ENCODE measurements at places on chromosomes 13 and 19.

DNA sequence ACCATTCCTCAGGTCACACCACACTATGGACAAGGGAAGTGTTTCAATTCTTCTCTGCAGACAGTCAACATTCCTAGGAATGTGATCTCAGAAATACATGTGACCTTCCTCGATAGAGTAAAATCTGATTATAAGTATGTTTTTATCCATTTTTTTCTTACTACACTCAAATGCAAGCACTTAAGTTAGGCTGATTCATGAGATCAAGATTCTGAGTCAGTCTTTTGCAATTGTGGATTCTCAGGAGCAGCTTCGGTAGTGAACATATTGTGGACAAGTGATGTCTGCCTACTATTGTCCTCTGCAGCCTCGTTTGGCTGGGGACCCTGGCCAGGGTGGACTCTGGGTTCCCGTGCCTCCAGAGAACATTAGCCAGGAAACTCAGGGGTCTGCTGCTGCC is 3.2 kb downstream of the SERPINE3 start:
- no peak for DNase-seq

GRCh38 chr19:17172624-17173345 is 42.4 kb upstream of the USE1 start:
- no peak for DNase-seq

- no peak for DNase-seq
These were observed 39.1 kb downstream of the TEX26 start for GRCh38 chr13:30971575-30971974.

- DNase-seq: no peak
These were observed 33.0 kb upstream of the IGFL1 start for GRCh38 chr19:46196410-46197124.

- no peak for DNase-seq
These were observed 2.1 kb upstream of the LRP3 start for GRCh38 chr19:33192010-33192409.

- DNase-seq: no peak
These were observed 30.4 kb downstream of the RB1 start for GRCh38 chr13:48333976-48334375.

DNA sequence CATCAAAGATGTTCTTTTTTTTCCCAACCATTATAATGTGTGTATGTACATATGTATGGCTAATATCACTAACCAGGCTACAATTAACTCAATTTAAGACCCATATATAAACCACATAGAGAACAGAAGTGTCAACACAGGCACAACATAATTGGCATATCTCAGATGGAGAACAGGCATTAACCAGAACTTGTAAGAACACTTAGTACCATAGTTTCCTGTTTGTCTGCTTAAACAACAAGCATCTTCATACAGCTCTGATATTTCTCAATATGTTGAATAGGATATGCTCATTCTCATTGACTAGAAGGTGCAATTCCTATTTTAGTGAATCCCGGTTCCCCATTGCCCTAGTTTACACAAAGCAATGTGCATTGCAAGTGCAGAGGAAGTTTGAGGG is 116.9 kb upstream of the EDNRB start:
- DNase-seq: no peak

DNA sequence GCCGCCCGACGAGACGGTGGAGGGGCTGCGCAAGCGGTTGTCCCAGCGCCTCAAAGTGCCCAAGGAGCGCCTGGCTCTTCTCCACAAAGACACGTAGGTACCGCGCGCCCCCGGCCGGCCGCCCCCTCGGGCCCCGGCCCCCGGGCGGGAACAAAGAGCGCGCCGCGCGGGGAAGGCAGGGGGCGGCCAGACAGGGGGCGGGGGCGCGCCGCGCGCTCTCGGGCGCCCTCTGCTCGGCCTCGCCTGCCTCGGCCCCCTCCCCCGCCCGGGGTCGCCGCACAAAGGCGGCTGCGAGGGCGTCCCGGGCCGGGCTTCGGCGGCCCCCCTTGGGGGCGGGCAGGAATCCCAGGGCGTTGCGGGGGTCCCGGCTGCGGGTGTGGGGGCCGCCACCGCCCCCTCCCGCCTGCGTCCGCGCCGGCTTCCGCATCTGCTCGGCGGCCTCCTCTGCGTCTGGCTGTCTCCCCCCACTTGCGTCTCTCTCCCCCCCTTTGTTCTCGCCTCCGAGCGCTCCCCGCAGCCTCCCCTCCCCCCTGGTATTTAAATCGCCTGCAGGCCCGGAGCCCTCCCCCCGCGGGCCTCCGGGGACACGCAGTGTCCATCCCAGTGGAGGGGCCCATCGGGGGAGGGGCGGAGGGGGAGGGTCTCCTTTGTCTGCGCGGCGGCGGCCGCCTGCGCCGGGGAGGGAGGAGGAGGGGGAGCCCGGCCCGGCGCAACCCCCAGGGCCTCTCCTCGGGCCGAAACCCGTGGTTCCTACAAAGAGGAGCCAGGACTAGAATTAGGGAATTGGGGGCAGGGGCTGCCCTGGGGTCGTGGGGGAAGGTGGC is 2.3 kb downstream of the MIDN start:
- DNase-seq: no peak

- no peak for DNase-seq
These were observed 8.8 kb downstream of the RINL start for GRCh38 chr19:38869160-38869835.

DNA sequence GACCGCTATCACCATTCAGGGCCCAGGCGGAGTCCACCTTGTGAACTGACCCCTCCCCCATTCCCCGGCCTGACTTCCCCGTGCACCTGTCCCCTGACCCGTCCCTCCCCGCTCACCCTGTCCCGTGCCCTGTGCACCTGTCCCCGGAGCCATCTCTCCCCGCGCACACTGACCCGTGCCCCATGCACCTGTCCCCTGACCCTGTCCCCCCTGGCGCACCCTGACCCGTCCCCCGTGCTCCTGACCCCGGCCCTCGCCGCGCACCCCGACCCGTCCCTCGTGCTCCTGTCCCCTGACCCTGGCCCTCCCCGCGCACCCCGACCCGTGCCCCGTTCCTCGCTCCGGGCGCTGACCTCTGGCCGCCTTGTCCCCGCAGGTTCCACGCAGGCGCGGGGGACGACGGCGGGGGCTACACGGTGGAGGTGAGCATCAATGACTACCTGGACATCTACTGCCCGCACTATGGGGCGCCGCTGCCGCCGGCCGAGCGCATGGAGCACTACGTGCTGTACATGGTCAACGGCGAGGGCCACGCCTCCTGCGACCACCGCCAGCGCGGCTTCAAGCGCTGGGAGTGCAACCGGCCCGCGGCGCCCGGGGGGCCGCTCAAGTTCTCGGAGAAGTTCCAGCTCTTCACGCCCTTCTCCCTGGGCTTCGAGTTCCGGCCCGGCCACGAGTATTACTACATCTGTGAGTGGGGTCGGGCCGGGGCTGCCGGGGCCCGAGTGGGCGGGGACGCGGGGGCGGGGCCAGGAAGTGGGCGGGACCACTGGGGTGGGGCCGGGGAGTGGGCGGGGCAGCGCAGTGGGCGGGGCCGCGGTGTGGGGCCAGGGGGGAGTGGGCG is 9.7 kb downstream of the EFNA2 start:
- no peak for DNase-seq

GRCh38 chr19:43957891-43958290 is 6.9 kb downstream of the ZNF221 start:
- DNase-seq: no peak

- no peak for DNase-seq
These were observed 1.6 kb downstream of the ZNF546 start for GRCh38 chr19:39998501-39998900.

GRCh38 chr19:35991731-35992450 is 3.1 kb upstream of the SDHAF1 start:
- DNase-seq: no peak

DNA sequence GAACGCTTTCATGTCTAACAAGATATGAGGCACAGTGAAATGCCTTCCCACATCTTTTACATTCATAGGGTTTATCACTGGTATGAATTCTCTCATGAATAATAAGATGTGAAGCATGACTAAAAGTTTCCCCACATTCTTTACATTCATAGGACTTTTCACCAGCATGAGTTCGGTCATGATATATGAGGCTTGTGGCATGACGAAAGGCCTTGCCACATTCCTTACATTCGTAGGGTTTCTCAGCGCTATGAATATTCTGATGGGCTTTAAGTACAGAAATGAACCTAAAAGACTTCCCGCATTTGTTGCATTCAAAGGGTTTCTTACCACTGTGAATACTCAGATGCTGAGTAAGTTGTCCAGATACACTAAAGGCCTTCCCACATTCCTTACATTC is 21.3 kb downstream of the ZNF607 start:
- DNase-seq: no peak

- no peak for DNase-seq
These were observed 123.0 kb downstream of the KL start for GRCh38 chr13:33139184-33139583.

DNA sequence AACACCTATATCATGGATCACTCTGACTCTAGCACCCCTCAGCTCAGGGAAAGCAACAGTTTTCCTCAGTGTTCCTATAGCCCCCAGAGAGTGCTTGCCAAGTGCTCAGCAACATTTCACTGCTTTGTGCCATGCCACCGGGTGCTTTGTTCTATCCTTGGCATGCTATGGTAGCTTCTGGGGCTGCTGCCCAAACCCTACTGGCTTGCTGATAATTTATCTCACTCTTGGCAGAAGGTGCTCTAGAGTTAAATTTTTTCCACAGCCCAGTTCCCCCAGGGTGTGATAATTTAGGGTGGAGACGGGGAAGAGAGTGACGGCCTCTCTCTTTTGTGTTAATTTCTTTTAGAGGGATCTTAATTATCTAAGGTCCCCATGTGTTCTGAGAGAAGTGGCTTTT is 12.6 kb upstream of the CSNK1A1L start:
- no peak for DNase-seq

- DNase-seq: peak; percentile 73
These were observed at the start of gene TNFSF9 for GRCh38 chr19:6530386-6531162. Gene TNFSF9 (plus strand): TSS chr19:6531026. CDS start chr19:6531037, 11 bp downstream.

- no peak for DNase-seq
These were observed 16.8 kb downstream of the POLR1D start for GRCh38 chr13:27638521-27638920.

GRCh38 chr19:51458051-51458645 is at the start of gene SIGLEC8:
Gene SIGLEC8 (minus strand): TSS chr19:51458454. CDS start chr19:51458387, 67 bp downstream.
- DNase-seq: no peak

- no peak for DNase-seq
These were observed 121.1 kb upstream of the MYO16 start for GRCh38 chr13:108508263-108508662.

- no peak for DNase-seq
These were observed 6.1 kb upstream of the ARRDC2 start for GRCh38 chr19:18001777-18002345.

- no peak for DNase-seq
These were observed 22.9 kb upstream of the MEDAG start for GRCh38 chr13:30882996-30883766.

DNA sequence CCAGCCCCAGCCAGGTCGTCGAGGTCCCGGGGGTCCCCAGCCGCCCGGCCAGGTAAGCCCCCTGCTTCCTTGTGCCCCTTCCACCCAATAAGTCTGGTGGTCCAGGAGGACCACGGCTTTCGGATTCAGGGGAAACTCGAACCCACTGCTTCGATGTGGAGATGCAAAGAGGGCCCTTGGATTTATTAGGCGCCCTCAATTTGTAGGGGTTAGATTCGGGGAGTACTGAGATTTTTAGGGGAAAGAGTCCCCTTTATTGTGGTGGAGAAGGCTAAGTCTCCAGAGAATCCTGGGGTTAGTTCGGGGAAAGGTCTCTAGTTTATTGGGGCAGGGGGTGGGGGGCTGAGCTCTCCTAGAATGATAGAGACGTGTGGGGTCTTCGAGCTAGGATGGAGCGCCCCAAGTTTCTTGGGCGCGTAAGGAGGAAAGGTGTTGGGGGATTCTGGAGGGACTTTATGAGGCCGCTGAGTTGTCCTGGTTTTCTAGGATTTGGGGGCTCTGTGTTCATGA is 3.8 kb upstream of the LTBP4 start:
- no peak for DNase-seq

- peak; percentile 94 for DNase-seq
These were observed at the start of gene ZNF559 for GRCh38 chr19:9323919-9324583. Gene ZNF559 (plus strand): TSS chr19:9324179. CDS start chr19:9338550, 14,371 bp downstream.

DNA sequence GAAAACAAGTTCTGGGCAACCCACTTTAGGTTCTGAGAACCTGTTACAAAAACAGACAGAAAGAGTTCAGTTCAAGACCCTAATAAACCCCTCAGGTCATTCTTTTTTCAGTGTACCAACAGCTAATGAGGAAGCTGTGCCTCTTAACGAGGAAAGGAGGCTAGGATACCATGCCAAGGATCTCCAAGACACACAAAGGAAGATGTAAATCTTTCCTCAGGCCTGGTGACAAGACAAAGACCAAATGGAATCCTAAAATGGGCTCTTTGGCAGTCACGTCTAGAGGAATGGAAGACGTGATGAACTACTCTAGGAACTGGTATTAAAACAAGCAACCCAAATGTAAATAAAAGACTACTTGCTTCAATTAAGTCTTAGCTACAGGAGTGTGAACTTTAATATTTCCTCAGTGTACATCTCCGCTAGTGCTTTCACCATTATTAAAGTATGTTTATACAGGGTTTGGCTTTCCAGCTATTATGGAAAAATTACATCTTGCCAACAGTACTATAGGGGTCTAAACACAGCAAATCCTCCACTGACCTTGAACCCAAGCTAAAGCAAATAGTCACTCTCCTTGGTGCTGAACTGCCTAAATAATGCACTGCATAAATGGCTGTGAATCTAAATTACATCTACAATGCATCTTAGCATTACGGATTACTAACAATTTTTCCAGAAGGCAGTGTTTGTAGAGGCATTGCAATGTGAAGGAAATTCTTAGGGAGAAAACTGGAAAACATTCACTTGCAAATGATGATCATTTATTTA is 42.3 kb downstream of the ENOX1 start:
- no peak for DNase-seq

DNA sequence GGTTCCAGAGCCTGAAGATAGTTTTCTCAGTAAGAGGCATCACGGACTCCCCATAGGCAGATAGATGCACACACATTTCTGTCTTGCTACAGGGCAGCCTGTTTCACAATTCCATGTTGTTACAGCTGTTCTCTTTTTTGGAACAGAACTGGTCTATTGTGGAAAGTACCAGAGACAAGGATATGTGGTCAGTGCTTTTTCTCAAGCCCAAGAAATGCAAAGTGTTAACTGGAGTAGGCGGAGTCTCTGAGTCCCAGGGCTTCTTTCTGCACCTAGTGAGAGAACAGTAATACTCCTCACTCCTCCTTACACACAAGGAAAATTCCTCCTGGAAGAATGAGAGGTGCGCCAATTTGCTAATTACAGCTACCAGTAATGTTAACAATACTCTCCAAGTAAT is 141.6 kb upstream of the ARGLU1 start:
- no peak for DNase-seq

DNA sequence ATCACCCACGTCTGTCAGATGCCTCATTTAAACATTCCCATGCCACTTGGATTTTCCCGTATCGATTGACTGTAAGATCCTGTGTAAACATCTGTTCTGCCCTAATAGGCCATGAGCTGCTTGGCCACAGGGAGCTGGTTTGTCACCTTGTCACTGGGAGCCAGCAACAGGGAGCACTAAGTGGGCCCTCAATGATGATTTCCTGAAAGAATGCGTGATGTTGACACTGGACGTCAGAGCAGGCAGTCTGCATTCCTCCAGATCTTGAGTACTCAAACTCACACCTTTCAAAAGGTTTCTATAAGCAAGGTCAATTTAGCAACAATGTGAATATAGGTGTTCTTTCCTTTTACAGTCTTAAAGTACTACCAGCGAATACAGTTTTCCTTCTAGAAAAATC is 78.8 kb downstream of the TUBGCP3 start:
- DNase-seq: no peak

All from left renal cortex interstitium (tissue), 4 donors.